ENCODE measurements at places on chromosomes 11 and 22.

DNA sequence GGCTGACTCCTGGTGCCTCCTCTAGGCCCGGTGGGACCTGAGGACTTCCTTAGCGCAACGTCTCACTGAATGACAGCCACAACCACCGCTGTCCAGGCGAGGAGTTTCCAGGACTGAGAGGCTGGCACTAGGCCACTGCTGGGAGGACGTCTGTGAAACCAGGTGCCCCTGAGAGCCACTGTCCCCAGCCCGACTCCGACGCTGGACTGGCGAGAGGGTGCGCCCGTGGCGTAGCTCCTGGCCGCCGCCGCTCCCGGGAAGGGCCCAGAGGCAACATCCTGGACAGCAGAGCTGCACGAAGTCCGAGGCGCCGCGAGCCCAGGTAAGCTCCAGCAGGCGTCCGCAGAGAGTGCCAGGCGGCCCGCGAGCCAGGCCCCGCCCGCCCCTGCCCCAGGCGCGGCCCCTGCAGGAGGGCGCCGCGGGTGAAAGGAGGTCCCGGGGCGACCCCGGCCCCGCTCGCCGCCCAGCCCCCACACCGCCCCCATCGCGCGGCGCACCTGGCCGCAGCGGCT lies 525 bp downstream of the DGCR2 start:
- peak; percentile 38 for DNase-seq

DNA sequence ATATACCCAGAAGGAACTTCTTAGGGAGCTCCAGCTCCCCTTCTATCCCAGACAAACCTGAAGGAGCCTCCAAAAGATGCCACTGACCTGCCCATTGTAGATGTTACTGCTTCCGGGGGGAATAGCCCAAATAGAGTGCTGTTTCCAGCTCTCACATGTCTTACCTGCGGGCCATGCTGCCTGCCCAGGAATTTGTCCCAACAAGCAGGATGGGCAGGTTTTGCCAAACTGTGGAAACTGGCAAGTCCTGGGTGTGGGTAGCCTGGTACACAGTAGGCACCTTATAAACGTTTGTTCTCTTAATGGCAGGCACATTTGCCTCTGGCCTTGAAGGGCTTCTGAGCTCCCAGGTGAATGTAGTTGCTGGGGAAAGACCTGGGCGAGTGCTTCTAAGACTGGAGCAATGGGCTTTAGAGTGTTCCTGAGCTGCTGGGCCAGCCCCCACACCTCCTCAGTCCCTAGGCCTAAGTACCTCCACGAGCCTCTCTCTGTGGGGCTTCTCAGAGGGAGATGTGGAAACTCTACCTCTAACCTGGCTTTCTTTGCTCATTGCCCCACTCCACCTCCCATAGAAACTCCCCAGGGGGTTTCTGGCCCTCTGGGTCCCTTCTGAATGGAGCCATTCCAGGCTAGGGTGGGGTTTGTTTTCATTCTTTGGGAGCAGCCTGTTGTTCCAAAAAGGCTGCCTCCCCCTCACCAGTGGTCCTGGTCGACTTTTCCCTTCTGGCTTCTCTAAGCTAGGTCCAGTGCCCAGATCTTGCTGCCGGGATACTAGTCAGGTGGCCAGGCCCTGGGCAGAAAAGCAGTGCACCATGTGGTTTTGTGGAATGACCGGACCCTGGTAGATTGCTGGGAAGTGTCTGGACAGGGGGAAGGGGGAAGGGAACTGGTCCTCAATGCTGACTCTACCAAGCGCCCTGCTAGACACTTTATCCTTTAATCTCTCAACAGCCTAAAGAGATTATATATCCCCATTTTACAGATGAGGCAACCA lies 37.2 kb downstream of the LIMK2 start:
- DNase-seq: no peak

GRCh38 chr11:64802370-64803157 lies 450 bp downstream of the MAP4K2 start:
- peak; percentile 39 for DNase-seq

DNA sequence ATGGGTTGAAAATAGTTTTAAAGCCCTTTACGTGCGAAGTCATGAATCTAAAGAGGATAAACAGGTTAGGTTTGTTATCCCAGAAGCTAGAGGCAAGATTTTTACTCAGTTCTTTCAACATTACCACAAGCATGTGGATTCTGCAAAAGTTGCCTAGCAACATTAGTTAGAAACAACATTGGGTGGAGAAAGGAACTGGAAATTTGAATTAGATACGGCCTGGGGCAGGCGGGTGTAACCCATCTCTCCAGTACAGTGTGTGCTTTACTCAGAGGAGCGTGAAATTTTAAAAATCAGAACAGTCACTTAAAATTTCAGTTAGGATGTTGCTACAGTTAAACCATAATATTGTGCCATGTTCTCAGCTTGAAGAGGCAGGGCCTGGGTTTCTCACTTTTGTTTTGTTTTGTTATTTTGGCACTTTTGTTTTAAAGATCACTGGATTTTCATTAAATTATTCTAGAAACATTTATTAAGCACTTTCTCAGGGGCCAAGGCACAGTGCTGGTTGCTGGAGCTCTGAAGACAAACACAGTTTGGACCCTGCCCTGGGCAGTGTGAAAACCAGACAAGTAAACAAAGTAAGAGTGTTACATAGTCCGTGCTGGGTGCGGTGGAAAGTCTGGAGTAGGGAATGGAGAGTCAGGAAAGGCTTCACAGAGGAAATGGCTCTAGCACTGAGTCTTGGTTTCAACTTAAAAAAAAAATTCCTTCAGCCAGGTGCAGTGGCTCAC lies 4.4 kb upstream of the WEE1 start:
- no peak for DNase-seq

- no peak for DNase-seq
These were observed 13.3 kb upstream of the MICALL1 start for GRCh38 chr22:37892566-37893335.

GRCh38 chr11:90124371-90124770 lies 10.1 kb upstream of the NAALAD2 start:
- DNase-seq: no peak

DNA sequence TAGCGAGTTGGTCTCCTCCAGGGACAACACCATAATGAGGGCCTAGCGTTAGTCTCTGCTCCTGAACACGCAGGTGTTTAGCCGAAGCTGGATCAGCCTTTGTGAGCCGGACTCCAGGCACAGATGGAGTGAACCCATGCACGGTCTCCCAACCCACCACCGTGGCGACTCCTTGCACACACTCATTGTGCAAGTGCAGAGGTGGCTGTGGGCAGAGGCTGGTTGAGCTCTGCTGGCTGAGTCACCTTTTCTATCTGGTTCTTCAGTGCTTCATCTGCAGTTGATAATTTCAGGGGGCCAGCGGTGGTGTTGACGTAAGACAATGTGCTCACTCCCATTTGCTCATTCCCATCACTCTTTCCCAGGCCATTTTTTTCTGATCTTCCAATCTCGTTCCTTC lies 72.1 kb upstream of the SLC22A12 start:
- DNase-seq: no peak

- peak; percentile 52 for DNase-seq
These were observed 256.4 kb upstream of the SESN3 start for GRCh38 chr11:95487391-95487790.

GRCh38 chr11:14642453-14642852 lies 1.2 kb upstream of the PDE3B start:
- DNase-seq: no peak

DNA sequence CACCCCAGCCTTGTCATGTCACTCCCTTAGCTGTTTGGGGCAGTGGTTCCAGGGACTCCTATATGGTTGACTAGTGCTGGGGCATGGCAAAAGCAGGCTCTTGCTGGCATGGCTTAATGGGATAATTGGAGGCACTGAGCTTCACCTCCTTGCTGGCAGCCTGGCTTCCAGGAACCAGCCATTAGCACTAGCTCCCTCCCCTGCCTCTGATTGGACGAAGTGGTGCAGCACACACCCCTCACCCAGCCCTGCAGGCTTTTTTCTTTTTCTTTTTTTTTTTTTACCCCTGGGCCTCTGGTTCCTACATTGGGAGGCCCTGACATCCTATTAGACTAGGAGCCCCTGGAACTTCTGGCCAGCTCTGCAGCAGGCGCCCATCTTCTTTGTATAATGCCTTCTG lies 18.6 kb downstream of the PHLDB1 start:
- DNase-seq: no peak

DNA sequence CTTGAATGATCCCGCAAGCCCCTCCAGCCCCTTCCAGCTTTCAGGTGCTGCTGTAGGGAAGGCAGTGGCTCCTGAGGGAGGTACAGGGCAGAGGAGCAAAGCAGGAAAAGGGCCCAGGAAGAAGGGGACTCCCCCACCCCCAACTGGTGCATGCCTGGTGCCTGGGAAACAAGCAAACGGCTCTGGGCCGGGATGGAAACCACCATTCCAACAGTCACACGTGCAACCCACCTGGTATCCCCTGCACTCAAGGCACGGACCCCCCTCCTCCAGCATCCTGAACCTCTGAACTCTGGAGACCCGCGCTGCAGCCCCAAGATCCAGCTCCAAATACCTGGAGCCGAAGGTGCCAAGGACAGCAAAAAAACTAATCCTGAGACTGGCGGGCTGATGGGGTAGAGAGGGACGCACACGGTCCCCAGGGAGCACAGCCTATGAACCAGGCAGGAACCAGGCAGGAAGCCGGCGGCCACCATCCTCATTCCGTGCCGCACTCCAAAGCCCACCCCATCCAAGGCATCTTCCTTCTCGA lies 537 bp downstream of the SCN4B start:
- DNase-seq: no peak

- DNase-seq: no peak
These were observed 57.5 kb upstream of the PPARA start for GRCh38 chr22:46092670-46093410.

DNA sequence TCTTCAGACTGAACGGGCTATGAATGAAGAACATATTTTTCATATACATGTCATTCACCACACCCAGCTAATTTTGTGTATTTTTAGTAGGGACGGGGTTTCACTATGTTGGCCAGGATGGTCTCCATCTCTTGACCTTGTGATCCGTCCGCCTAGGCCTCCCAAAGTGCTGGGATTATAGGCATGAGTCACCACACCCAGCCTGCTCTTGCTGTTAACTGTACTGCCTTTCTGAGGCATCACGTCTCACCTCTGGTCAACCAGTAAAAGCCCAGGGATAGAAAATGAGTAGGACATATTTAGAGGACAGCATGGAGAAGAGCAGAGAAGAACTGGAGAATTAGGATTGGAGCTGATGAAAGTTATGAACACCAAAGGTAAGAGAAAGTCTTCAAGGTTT lies 55.6 kb downstream of the APOL3 start:
- DNase-seq: no peak

DNA sequence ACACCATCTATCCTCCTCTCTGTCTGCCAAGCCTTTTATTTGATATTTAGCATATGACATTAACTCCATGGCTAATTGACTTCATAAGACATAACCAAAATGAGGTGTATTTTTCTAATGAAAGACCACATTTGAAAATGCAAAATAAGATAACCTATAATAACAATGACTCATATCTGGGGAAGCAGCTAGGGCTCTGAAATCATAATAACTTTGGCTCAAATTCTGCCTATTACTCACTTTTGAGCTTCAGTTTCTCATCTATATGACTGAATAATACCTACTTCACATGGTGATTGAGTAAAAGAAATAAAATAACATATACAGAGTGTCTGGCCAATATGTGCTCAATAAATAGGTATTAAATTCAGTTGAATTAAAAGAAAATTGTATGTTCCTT lies 1419.8 kb upstream of the TENM4 start:
- no peak for DNase-seq

- no peak for DNase-seq
These were observed 194.3 kb upstream of the CTSC start for GRCh38 chr11:88531831-88532230.

DNA sequence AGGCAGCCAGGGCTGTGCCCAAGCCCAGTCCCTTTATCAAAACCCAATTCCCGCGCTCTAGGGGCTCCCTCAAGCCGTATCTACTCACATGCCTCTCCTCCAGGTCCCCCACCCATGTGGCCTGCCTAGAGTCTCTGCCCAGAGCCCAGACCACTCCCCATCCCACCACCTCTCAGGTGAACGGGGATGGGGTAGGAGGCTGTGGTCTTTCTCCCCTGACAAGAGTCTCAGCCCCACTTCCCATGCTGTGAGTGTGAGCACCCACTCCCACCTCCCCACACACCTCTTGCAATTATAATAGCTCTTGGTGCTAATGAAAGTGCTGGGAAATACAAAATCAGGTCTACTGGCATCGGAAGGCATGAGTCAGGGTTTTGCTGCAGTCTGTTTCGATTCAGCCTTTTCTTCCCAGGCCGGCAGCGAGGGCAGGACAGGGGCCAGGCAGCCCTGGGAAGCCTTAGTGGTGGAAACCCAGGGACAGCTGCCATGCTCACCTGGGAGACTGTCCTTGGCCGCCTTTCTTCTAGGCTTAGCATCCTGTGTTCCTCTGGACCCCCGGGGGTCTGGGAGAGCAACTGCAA lies 16.7 kb upstream of the TMPRSS4 start:
- DNase-seq: no peak

DNA sequence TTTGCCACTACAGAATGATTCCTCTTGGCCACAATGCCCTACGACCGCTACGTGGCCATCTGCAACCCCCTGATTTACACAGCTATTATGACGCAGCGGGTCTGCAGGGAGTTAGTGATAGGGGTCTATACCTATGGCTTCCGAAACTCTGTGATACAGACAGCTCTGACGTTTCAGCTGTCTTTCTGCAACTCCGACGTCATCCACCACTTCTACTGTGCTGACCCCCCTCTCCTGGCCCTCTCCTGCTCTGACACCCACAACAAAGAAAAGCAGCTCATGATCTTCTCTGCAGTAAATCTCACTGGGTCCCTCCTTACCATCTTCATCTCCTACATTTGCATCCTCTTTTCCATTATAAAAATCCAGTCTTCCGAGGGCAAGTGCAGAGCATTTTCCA lies 52.3 kb upstream of the OR5P2 start:
- DNase-seq: no peak

DNA sequence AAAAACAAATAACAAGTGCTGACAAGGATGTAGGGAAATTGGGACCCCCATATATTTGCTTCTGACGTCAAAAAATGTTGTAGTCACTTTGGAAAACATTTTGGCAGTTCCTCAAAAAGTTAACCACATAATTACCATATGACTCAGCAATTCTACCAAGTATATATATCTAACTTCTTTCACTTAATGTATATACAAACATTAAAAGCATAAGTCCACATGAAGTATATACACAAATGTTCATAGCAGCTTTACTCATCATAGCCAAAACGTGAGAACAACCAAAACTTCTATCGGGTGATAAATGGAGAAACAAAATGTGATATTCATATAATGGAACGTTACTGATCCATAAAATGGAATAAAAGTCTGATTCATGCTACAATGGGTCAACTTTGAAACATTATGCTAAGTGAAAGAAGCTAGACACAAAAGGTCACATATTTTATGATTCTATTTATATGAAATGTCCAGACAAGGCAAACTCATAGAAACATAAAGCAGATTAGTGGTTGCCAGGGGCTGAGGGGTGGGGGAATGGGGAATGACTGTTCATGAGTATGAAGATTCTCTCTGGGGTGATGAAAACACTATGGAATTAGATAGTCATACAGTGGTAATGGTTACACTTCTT lies 48.7 kb upstream of the TEAD1 start:
- DNase-seq: no peak
